Glutamatergic neuron (in vitro differentiated cells): ENCODE measurements at places on chromosomes 1 and 21.

DNA sequence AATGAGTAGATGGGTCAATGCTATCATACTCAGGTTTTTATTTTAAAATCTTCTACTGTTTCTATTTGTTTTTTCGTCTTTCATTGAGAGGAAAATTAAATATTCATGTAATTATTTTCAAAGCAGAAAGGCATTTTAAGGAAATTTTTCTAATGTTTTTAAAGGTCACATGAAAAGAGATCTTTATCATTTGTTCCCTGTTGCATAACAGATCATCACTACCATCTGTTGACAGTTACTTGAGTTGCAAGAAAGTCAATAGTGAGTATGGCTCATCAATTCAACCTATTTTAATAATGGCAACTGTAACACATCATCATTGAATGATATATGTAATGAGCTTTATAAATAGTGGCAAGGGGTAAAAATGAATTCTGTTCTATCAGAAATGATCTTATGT, 369.7 kb downstream of the DPYD start:
- no peak for DNase-seq

DNA sequence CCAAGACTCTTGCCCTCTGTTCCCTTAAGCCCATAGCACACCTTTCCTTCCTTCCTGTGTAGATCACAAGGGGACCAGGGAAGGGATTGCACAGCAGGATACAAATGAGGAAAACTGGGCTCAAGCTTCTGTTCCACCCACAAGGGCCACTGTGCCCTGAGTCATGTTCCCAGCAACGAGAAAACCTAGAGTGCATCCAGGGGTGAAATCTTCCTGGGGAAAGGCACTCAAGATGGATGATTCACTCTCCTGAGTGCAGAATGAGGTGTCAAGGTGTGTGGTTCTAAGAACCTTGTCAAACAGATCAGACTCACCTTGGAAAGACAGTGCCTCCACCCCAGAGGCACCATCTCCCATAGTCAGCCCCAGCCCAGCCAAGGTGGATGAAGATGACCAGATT, 40.7 kb upstream of the EYA3 start:
- no peak for DNase-seq

DNA sequence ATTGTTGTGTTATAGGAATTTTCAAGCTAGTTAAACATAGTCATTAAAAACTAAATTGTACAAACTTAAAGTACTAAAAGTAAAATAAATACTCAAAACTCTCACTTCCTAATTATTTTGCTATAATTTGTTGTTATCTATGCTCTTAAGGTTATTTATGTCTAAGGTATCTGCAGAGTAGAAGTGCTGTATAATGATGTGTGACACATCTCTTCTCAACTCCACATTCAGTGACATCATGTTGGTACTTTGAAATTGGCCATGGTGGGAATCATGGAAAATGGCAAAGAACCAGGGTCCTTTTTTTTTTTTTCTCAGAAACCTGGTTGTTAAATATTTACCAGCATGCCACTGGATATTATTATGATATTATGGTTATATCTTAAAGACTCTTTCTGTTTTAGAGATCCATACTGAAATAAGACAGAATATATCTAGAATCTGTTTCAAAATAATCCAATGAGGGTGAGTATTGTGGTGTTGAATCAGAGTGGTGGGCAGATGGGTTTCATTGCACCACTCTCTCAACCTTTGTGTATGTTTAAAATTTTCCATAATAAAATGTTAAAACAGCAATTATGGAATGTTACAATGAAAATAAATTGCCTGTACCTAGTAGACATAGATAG, 22.4 kb downstream of the LRRC8B start:
- DNase-seq, result no peak

DNA sequence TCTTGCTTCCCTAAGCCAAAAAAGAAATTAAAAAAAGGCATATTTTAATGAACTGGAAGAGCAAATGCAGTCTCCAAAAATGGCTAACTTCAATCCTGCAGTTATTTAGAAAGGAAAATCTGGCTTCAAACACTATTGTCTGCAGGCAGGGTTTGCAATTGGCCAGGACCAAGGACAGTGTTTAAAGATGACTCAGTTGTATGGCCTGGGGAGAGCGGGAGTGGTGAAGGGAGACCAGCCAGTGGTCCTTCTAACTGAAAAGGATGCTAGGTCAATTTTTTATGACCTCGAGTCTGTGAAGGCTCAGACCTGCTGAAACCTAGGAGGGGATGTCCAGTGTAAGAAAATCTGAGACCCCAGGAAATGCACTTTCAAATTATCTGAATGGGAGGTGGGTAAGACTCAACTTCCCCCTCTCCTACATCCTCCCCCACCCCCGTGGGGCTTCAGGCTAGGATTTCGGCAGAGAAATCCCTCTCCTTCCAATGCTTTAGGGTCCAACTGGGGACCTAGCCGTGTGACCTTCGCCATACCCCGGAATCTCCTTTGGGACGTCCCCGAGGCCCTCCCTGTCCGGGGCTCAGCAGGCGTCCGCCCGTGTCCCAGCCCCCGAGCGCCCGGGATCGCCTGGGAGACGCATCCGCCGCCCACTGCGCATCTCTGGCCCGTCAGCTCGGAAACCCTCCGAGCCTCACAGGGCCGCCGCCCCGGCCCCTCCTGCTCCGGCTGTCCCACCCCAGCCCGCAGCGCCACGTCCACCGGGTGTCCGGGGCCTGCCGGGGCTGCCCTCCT, 602 bp upstream of the RIMKLA start:
- DNase-seq, result peak; percentile 74

DNA sequence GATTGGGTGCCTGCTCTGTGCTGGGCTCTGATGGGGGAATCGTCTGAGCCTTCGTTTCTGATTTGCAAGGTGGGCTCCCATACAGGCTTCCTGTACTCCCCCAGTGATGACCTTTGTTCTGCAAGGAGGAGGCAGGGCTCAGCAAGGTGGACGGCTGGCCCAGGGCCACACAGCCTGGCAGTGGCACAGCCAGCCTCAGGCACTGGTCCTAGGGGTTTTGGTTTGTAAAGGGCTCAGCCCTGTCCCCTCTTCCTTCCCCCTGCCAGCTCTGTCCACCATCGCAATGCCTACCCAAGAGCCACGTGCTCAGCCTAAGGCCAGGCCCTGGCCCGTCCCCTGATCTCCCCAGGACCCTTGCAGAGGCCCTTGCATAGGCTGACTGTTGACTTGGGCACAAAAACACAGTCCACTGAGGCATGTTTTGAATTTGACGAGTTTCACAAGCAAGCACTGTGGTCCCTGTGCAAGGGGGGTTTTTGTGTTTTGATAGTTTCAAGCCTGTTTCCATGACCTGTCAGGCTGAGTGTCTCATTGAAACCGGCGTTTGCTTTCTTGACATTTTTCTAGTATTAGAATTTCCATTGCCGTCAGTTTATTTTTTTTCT, 39.5 kb upstream of the TNFRSF1B start:
- no peak for DNase-seq

- DNase-seq, result no peak
Measured at GRCh38 chr1:198970916-198971315, 332.1 kb downstream of the PTPRC start.

DNA sequence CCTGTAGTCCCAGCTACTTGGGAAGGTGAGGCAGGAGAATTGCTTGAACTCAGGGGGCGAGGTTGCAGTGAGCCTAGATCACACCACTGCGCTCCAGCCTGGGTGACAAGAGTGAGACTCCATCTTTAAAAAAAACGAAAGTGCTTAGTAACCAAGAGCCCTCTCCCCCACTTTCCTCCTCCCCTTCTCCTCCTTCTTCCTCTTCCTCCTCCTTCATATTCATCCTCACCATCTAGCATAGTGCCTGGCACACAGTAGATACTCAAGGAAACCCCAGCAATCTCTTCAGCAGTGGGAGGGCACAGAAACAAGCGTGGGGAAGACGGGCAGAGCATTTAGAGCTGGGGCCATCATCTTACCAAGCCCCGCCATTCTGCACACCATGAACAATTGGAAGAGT, 119.4 kb upstream of the SLC45A1 start:
- no peak for DNase-seq
